ENCODE measurements at places on chromosomes 16 and 17.

- DNase-seq: no peak
These were observed 40.0 kb upstream of the CD300E start for GRCh38 chr17:74663561-74663960.

DNA sequence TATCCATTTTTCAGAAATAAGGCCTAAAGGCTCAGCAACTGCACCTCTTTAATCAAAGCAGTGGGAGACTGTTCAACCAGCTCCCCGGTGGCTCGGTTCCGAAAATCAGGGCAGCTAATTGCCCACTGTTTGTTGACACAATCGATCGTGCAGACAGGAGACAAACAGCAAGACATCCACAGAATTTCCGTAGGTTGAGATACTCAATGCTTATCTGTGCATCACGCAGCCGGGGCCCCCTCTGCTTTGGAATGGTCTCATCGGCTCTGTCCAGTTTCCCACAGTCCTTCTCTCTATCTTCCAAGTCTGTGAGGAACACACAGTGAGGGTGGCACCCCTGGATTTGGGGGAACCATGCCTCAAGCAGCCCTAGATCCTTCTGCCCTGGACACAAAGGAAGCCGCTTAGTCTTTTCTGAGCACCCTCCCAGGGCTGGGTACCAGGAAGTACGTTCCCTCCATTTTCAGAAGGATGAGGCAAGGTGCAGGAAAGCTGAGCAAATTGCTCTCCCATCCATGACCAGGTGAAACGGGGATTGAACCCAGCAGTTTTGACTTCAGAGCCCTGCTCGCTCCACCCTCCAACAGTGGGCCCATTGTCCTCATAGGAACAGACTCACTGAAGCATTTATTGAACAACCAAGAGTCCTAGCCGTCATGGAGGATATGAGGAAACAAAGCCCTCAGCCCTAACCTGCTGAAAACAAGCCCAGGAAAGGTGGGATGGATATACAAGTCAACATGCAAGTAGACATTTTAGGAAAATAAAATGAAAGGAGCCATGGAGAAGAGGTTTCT, 70.7 kb downstream of the C16orf95 start:
- DNase-seq: no peak

- no peak for DNase-seq
These were observed 11.5 kb upstream of the ATP6V0C start for GRCh38 chr16:2501946-2502895.

GRCh38 chr17:72222661-72223380, 102.0 kb downstream of the SOX9 start:
- DNase-seq: no peak

GRCh38 chr16:58960484-58960883, 226.4 kb upstream of the GOT2 start:
- no peak for DNase-seq
